NCI-H1436 (cell line): ENCODE measurements at places on chromosomes 3 and 15.

DNA sequence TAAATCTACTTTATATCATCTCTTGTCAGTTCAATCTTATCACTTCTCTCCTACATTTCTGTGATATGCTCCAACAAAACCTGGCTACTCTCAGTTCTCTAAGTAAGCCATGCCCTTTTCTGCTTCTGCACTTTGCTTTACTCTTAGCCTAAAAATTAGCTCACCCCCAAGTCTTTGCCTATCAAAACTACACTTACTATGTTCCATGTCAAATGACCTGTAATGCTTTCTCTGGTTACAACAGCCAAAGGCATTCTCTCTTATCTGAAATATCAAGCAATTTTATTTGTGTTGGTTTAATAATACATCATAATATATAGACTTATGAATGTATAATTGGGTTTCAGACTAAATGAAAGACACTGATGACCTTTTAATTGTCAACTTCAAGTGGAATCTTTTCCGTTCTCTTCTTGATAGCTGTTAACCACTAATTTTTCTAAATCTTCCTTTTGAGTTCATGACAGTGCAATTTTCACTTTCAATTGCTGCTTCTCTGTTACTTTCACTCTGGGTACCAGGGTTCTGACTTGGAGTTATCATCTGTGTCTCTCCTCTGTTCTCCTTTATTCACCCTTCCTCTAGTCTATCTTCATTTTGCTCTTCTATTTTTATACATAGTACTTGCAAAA lies 619.0 kb upstream of the GOLIM4 start:
- no peak for DNase-seq

DNA sequence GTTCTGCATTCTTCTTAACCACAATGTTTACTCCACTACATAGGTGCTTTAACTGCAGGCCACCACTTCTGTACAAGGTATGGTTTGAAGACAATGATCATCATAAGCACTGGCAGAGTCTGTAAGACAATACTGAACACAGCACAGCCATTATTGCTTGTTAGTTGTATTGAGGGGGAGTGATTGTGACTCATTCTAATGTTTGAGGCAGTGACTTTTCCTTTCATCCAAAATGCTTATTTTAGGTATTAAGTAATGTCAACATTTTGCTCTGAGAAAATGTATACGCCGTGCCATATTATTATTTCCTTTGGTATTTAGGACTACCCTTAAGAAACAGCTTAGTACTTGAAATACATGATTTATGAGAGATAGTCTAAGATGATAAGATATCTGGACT lies 618.2 kb upstream of the ZNF717 start:
- DNase-seq, result no peak

- no peak for DNase-seq
Measured at GRCh38 chr3:31285833-31286486, 246.8 kb upstream of the STT3B start.

GRCh38 chr3:22012471-22012870 lies 261.5 kb upstream of the ZNF385D start:
- no peak for DNase-seq

- DNase-seq, result no peak
Measured at GRCh38 chr15:60840703-60841411, 361.9 kb upstream of the ICE2 start.

- no peak for DNase-seq
Measured at GRCh38 chr3:101184111-101184510, 136.3 kb downstream of the IMPG2 start.

DNA sequence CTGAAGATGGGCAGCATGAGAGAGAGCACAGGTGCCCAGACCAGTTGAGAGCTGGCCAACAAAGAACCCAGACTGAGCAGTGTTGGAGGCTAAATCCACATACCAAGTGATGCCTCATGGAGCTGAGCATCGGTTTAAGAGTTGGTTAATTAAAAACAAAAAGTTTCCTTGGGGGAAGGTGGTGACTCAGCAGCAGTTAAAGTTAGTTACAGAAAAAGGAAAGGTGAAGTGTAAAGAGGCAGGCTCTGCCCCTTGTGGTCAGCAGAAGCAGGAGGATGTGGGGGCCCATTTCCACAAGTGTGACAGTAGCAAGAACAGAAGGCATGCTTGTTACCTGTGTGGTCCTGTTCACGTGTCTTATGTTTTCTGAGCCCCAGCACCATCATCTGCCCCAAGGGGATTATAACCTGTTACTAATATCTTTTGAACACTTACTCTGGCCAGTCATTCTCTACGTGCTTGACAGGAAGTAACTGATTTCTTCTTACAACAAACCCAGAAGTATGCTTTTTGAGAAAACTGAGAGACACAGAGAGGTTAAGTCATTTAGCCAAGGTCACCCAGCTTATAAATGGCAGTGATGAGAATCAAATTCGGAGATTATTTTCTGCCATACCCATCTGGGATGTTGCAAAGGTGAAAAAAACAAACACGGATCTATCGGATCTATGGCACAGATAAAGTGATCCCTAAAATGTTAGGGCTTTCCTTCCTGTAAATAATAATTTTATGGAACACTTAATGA lies 91.0 kb downstream of the EPHB1 start:
- DNase-seq, result no peak
